ENCODE measurements at places on chromosomes 12 and 14. TPM values are rescaled to one million over a fixed set of nuclear protein-coding genes. Genes with fewer than 3 reads are reported as not detected.
A peak's percentile ranks its signal among the peaks of the same experiment; 100 is the strongest.

DNA sequence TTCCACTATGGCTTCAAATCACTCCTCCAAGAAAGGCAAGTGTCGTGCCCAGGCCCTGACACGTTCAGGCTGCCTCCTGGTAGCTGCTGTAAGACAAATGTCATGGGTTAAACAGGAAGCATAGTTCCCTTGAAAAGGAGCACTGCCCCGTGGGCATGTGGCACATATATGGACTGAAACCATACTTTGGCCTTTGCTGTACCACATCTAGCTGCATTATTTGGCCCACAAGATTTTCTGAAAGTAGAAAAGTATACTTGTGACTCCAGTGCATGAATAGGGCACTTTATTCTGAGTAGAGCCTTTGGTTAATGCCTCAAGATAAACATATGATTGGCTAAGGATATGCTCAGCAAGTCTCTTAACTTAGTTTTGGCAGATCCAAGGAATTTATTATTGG, 218.7 kb upstream of the EGLN3 start:
- DNase-seq: no peak

GRCh38 chr12:13431041-13431440, 234.5 kb downstream of the EMP1 start:
- no peak for DNase-seq

DNA sequence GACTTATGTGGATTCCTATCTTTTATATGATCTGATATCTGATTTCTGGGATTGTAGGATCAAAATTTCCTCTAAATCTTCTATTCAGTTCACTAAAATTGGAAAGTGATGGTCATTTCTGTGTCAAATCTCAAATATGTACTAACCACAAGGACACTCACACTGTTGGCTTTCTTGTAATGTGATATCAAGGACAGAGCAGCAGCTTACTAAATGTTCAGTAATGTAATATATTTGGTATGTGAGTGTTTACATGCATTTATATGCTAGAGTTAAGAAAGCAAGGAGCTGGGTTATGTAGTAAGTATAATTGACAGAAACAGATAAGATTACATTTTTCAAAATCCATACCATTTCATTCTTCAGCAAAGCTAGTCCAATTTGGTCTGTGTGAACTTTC, 16.5 kb downstream of the PUS7L start:
- DNase-seq: no peak

- DNase-seq: no peak
Observed at GRCh38 chr12:77861317-77861716, 30.6 kb downstream of the NAV3 start.

DNA sequence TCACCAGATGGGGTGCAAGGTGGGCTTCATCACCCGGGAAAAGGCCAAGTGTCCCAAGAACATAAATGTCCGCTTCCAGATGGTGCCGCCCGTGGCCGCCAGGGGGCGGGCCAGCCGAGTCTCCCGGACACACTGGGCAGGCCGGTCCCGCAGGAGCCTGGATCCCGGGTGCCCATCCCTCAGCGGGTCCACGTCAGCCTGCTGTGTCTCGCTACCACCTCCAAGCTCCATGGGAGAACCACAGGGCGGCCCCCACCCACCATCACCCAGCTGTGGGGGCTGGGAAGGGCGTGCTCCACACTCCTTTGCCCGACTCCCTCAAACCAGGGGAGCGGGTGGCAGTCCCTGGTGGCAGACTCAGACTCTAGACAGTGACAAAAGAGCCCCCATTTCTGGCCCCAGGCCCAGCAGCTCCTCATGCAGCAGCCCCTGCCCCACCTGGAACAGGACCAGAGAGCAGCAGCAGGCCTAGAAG, 22.0 kb upstream of the NUDT14 start:
- peak; percentile 59 for DNase-seq

DNA sequence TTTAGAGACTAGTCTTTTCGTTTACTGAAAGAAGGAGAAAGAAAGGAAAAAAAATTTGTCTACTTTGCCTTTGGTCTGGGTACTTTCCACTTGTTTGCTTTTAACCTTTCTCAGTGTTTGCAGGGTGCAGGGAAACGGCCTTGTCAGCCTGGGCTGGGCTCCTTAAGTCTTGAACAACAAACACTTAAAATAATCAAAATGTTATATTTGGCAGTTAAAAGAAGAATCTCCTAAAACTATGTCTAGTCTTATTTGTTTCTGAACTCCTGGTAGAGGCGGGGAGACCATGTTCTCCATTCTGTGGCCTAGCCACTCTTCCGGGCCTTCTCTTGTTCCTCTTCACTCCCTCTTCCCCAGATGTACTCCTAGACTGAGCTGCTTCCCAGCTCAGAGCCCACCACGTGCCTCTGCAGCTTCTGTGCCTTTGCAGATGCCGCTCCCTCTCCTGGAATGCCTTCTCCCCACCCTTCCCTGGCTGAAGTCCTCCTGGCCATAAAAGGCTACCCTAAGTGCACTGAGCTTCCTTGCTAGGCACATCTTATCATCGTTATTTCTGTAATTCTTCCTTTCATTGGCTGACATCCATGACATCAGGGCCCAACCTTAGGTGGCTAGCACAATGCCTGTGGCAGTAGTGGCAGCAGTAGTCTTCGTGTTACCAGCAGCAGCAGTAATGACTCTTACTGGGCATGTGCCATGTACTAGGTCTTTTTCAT, 432.9 kb downstream of the ZFP36L1 start:
- no peak for DNase-seq

- DNase-seq: no peak
Observed at GRCh38 chr14:86505808-86506207, 975.9 kb downstream of the FLRT2 start.

DNA sequence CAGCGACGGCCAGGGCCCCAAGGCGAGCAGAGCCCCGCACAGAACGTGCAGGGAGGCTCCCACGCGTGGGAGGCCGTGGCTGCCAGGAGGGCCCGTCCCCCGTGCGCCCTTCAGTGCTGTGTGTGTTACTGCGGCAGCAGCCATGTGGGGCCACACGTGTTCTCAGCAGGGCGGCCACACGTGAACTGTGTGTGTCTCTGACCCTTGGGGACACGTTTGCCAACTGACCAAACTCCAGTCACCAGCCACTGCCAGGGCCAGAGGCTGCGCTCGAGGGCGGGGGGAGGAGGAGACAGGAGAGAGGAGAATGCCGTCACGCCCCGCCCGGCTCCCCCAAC, 57.7 kb downstream of the GALNT9 start:
- DNase-seq: no peak

- peak; percentile 17 for DNase-seq
Observed at GRCh38 chr12:91778938-91779400, 366.7 kb downstream of the BTG1 start.

GRCh38 chr12:117818400-117818799, 150.4 kb downstream of the KSR2 start:
- no peak for DNase-seq

GRCh38 chr14:34699873-34700621, 14.3 kb downstream of the CFL2 start:
- no peak for DNase-seq

DNA sequence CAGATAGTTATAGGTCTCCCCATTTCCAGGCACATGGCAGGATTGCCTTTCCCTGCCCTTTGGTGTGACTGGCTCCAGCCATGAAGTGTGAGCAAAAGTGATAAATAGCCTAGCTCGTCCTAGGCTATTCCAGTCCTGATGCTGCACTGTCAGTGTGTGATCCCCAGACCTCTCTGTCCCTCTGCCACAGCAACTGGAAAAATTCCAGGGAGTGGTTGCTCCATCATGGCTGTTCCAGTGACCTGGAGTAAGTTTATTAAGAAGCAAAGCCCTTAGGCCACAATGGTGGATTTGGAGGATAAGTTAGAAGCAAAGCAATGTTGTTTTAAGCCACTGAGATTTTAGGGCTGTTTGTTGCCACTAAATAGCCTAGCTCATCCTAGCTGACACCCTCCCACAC, 9.8 kb upstream of the KRT83 start:
- no peak for DNase-seq

GRCh38 chr14:79337761-79338160, 873.5 kb downstream of the DIO2 start:
- no peak for DNase-seq

DNA sequence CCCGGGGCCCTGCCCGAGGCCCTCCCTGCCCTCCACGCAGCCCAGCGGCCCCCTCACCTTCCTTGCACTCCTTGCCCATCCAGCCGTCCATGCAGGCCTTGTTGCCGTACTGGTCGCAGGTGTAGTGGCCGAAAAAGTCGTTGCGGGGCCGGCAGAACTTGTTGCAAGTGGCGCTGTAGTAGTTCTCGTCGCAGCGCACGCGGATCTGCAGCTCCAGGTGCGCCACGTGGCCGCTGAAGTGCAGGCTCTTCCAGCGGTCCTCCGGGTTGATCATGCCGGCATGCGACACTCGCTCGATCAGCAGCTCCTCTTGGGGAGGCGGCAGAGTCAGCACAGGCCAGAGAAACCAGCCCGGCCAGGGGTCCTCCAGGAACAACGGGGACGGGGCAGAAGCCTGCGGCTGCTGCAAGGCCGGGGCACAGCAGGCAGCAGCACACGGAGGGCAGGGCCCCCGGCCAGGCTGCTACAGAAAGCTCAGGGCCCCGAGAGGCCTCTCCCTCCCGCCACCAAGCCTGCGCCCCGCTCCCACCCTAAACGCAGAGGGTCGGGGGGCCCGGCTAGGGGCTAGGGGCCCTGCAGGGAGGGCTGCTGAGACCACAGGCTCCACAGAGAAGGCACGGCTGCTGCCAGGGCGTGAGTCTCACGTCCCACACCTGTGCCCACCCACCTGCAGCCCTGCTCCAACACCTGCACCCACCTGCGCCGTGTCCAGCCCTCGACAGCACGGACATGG, 12.7 kb downstream of the JAG2 start:
- DNase-seq: no peak

DNA sequence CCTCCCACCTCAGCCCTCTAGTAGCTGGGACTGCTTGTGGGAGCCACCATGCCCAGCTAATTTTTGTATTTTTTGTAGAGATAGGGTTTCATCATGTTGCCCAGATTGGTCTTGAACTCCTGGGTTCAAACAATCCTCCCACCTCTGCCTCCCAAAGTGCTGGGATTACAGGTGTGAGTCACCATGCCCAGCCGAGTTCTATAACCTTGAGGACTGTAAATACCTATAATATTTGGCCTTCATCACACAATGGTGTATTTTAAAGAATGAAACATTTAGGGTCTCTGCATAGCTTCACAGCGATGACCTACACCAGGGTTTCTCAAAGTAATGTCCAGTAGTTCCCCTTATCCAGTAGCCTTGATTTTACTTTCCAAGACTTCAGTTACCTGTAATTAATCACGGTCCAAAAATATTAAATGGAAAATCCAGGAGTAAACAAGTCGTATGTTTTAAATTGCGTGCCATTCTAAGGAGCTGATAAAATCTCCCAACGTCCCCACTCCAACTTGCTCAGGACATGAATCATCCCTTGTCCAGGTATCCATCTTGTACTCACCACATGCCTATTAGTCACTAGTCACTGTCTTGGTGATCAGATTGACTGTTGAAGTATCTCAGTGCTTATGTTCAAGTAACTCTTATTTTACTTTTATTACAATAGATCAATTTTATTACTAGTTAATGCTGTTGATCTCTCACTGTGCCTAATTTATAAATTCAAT, 368.2 kb downstream of the BTG1 start:
- no peak for DNase-seq

DNA sequence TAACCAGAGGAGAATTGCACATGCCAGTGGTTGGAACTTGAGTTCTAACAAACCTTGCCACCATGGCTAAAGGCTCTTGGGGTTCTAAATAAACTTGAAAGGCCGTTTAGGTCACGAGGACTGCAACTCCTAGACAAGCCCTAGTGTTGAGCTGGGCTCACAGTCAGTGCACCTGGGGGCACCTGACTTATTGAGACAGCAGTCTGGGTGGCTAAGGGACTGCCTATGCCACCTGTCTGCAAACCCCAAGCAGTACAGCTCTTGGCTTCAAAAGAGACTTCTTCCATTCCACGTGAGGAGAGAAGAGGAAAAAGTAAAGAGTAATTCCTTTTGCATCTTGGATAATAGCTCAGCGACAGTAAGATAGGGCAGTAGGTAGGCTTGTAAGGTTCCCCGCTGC, 765.6 kb upstream of the FOXG1 start:
- DNase-seq: no peak

DNA sequence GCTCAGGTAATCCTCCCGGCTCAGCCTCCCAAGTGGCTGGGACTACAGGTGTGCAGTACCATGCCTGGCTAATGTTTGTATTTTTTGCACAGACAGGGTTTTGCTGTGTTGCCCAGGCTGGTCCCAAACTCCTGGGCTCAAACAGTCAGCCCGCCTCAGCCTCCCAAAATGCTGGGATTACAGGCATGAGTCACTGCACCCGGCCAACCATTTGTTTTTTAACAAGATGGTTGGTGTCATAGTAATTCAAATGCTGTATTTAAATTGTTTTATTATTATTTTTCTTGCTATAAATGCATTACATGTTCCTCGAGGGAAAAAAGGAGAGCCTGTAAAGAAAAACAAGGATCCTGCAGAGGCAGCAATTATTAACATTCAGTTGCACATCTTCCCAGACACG, 83.9 kb downstream of the EP400 start:
- DNase-seq: no peak

DNA sequence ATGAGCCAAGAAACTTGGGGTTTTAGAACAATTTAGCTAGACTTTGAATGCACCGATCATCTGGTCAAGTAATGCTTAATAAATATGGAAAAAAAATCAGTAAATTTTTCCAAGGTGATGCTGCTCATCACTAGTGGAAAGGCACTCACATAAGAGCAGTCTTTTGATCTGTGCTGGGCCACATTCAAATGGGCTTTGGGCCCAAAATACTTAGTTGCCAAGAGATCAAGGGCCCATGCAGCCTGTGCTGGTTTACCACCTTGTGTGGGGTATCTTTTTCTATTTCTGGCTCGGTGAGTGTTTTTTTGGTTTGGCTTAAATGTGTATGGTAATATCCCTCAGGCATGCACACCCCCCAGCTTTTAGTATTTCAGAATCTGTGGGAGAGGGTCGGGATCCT, 943.2 kb downstream of the TMTC2 start:
- no peak for DNase-seq

GRCh38 chr12:33111850-33112249, 215.3 kb upstream of the PKP2 start:
- DNase-seq: no peak

- DNase-seq: no peak
Observed at GRCh38 chr12:127556231-127556886, 710.6 kb upstream of the TMEM132C start.

GRCh38 chr12:7122811-7123769, 5.6 kb downstream of the RBP5 start:
- no peak for DNase-seq

DNA sequence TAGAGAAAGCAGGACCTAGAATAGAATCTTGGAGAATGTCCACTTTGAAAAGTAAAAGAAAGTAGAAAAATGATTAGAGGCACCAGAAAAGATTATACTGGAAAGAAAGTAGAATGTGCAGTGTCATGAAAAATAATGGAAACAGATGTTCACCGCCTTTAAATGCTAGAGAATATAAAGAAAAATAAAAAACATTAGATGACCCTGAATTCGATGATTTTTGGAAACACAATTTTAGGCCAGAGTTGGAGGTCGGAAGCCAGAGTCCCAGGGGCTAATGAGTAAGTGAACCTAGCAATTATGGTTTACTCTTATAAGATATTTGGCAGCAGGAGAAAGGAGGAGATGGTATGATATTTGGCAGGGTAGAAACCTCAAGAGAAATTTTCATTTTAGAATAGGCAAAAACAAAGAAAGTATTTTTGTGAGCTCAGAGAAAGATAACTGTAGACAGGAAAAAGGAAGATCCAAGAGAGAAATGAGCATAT, 37.7 kb downstream of the GYS2 start:
- DNase-seq: no peak

The FGF23 gene
- total RNA-seq: not detected

The GPR84 gene
- 1.2 TPM for total RNA-seq

The PLD4 gene
- not detected for total RNA-seq

The TPH2 gene
- total RNA-seq: not detected

The RFX4 gene
- total RNA-seq: not detected

The PMCH gene
- 0.68 TPM for total RNA-seq

The VTI1B gene
- 72.5 TPM for total RNA-seq

The SLC25A47 gene
- total RNA-seq: not detected

Data from activated naive CD8-positive, alpha-beta T cell treated with anti-CD3 and anti-CD28 coated beads for 36 hours (primary cell).